ENCODE measurements at places on chromosomes 4 and X. TPM values are rescaled to one million over a fixed set of nuclear protein-coding genes. Genes with fewer than 3 reads are reported as not detected.
A peak's percentile ranks its signal among the peaks of the same experiment; 100 is the strongest.

The NLRP2B gene
- not detected for total RNA-seq

The ARMCX2 gene
- 3.6 TPM for total RNA-seq

DNA sequence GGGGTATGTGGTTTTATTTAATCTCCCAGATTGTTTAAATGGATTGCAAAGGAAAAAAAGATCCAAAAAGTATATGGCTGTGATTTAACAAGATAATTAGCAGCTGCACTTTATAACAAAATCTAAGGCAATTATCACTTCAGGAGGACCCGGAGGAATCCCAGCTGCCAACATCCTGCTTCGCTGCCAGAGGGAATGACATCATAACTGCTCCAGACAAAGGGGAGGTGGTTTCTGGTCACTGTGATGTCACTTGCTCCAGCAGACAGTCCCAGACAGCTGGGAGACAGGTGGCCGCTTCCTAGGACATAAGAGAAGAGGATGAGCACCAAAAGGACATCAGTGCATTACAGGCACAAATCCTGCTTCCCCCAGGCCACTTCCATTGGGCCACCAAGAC lies 371.0 kb downstream of the BCOR start:
- DNase-seq: no peak

The TXK gene
- 57.3 TPM for total RNA-seq

DNA sequence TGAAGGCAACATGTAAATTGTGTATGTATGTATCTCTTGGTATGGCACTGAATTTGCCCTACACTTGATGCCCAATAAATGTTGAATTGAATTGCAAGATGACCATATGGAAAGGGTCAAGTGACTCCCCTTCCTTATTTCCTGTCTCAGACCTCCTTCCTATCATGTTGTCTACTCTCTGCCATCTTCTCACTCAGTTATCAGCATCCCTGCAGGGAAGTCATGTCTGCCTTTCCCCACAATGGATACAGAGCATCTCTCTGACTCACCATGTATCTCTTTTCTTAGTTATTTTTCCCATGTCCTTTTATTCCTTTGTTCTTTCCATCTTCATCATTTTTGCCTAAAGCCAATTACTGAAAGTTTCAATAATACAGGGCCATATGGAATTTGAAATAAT lies 22.5 kb downstream of the BMX start:
- no peak for DNase-seq

- DNase-seq: no peak
These were observed 186.6 kb upstream of the LEF1 start for GRCh38 chr4:108355186-108355901.

DNA sequence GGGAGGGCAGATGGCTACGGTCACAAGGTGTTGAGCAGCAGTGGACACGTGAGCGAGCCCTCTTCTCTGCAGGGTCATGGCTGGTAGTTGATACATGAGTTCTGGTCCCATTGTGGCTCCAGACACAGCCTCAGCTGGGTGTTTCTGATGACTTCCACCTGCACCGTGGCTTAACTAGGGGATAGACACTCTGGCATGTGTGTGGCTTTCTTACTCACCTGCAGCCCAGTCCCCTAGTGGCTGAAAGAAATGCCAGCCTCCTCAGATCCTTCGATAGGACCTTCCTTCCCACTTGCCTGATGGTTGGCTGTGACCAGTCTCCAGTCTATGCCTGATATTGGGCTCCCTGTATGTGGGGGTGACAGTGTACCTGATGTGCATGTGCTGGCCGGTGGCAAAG lies 5.0 kb downstream of the GPR78 start:
- no peak for DNase-seq

GRCh38 chr4:24980064-24980690 lies 50.6 kb downstream of the LGI2 start:
- peak; percentile 44 for DNase-seq

The RS1 gene
- total RNA-seq: not detected

The SLC25A14 gene
- total RNA-seq: 13.4 TPM

DNA sequence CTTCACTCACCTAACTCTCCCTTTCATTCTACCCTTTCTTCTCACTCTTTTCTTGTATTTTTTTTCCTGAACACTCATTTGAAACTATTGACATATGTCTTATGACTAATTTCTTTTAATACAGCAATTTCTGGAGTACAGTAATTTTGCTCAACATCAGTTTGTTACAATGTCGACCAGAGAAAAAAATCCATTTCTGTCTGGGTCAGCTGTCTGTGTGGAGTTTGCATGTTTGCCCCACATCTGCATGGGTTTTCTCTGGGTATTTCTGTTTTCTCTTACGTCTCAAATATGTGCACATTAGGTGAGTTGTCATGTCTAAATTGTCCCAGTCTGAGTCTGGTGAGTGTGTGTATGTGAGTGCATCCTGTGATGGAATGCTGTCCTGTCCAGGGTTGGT lies 294.8 kb downstream of the HS3ST1 start:
- DNase-seq: no peak

The HSFX2 gene
- total RNA-seq: not detected

The RTL3 gene
- not detected for total RNA-seq

DNA sequence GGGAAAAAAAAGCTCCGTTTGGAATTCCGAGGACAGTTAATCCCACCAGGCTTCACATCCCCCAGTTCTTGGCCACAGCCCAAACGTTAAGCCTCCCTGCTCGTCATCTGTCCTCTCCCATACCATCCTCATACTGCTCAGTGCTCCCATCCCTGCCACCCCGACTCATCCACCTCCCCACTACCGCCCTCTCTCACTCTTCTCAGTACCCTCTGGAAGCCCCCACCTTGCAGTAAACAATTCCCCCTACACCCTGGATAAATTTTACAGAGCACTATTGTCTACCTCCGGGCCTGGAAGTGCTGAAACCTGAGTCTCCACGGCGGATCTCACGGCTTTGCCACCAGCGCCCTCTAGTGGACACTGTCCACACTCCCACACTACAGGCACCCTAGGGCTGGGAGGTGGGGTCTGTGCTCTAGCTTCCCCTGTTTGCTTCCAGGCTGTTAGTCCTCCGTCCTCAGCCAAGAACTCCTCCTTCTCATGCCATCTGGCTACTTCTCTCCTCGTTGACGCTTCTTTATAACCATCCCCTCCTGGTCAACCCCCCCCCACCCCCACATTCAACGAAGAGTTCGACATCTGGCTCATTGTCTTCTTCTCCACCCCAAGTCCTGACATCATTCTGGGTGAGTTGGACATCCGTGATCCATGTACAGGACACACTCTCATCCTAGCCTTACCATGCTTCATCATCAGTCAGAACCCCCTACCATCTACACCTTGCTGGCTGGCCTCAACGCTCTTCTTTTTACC lies 54.5 kb downstream of the RTL9 start:
- peak; percentile 37 for DNase-seq

DNA sequence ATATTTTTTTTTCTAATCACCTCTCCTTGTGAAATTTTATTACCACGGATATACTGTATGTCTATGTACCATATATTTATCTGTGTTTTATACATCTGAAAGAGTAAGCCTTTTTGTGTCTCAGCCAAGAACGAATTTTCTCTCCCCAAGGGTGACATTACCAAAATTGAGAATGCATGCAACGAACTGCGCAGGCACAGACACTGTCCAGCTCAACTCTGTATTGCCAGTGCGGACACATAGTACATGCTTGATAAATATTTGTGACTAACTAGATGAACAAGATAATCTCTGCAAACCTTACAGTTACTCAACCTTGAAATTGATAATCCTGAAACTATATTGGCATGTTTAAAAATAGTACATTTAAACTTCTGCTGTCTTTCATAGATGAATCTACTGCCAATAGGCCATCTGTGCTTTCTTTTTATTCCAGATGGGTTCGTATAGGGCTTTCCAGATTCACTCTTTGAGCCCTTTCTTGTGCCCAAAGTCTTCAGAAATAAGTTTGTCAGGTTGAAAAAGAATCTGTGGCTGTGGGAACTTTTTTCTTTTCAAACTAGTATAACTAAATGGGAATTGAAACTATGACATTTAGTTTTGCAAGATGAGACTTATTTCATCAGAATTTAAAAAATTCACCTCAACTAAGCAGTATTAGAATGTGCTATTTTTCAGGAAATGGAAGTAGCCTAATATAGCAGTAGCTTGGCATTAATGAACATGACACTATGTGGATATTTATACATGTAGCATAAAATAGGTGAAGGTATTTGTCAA lies 38.9 kb downstream of the DTHD1 start:
- DNase-seq: no peak

The COL4A5 gene
- not detected for total RNA-seq

DNA sequence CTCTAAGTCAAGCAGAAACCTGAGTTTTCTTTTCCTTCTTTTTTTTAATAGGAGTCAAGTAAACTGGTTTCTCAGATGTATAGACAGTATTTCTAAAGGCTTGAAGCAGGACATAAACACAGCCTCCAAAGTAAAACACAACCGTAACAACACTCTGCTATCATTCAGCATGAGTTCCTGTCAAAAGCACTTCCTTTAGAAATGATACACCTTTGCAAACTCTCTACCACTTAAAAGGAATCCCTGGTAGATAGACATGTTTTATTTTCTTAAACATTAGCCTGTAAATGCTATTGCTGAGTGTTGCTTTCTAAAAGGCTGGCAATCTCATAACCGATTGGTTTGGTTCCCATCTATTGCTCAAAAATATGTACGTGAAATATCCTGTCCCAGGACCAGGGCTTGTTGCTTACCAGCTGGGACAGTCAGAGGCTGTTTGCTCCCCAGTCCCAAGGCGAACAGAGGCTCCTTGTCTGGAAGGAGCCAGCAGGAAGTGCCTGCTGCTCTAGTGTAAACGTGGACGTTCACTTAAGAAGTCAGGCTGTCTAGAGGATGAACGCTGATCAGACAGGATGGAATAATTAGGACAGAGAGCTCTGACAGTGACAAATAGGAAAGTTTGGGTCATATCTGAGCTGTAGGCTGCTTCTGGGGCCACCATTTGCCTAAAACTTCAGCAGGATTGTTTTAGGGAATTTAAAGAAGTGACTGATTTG lies 173.9 kb upstream of the KLF3 start:
- DNase-seq: no peak

DNA sequence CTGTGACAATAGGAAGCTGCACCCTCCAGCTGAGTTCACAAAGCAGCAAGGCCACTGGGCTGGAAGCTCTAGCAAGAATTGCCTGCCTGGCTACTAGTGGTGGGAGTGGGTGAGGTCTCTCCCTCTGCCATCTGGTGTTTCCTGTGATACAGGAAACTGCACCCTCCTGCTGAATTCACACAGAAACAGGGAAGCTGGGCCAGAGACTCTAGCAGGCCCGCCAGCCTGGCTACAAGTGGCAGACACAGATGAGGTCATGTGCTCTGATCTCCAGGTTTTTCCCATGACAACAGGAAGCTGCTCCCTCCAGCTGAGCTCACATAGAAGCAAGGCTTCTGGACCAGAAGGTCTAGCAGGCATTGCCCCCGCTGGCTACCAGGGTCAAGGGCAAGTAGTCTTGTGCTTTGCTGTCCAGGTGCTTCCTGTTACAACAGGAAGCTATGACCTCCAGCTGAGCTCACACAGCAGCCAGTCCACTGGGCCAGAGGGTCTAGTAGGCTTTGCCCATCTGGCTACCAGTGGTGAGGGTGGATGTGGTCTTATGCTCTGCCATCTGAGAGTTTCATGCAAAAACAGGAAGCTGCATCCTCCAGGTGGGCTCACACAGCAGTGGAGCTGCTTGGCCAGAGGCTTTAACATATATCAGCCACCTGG lies 41.5 kb upstream of the ZXDA start:
- DNase-seq: no peak

DNA sequence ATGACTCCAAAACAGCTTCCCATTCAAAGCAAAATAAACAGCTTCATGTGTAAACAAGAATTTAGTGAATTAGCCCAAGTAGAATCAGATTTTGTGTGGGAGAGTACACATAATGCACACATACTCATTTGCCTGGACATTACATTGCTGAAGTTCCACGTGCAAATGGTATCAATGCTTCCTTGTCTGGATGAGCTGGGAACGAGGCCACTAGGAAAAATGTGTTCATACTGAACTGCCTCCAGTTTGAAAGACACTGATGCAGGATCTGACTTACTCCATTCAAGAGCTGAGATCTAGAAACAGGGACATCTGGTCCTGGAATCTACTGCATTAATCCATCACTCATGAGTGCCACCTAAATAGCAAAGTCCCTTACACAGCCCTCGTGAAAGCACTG lies 228.0 kb downstream of the APBB2 start:
- no peak for DNase-seq

DNA sequence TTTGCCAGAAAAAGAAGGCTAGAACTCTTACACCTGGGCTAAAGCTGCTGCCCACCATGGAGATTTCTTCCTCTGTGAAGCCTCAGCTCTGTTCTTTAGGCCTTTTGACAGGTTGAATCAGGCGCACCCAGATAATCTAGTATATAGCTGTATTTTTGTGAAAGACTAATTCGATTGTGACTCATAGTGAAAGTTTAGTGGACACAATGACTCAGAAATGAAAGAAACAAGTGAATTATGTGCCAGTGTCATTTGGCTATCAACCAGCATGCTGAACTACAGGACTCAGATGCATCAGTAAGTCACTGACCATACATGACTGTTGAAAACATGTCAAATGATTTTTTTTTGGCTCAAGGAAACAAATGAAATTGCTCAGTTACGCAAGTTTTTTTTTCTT lies 425.4 kb downstream of the SLITRK2 start:
- no peak for DNase-seq

DNA sequence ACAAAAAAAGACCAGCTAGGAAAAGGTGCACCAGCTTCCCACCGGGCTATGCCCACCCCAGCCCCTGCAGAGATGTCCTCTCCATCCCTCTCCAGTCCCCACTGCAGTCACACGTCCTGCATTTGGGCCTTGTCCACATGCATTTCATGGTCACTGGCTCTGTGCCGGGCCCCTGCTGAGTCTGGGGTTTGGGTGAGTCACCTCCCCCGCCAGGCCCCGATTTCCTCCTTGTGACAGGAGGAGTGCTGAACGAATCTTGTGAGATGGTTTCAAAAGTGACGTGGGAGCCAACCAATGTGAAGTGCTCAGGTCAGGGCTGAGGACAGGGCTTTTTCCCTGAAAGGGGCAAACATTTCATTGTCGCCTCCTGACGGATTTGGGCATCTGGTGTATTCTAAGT lies 7.1 kb downstream of the CPZ start:
- DNase-seq: no peak

The ODAPH gene
- total RNA-seq: not detected

The CXCL6 gene
- not detected for total RNA-seq

DNA sequence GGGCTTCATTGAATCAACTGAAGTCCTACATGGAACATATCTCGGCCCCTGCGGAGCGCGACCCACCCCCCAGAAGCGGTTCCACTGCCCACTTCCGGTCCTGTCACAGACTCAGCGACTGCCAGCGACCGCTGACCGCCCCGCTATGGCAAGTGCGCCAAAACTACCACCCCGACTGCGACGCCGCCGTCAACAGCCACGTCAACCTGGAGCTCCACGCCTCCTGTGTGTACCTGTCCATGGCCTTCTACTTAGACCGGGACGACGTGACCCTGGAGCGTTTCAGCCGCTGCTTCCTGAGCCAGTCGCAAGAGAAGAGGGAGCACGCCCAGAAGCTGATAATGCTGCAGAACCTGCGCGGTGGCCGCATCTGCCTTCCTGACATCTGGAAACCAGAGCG lies 14.8 kb upstream of the FAM47A start:
- DNase-seq: no peak
